Hematopoietic multipotent progenitor cell (in vitro differentiated cells): ENCODE measurements at places on chromosomes 1 and 21. TPM values are rescaled to one million over a fixed set of nuclear protein-coding genes. Genes with fewer than 3 reads are reported as not detected.

Gene DCAF6
- 28.3 TPM for total RNA-seq

Gene IL20
- not detected for total RNA-seq

DNA sequence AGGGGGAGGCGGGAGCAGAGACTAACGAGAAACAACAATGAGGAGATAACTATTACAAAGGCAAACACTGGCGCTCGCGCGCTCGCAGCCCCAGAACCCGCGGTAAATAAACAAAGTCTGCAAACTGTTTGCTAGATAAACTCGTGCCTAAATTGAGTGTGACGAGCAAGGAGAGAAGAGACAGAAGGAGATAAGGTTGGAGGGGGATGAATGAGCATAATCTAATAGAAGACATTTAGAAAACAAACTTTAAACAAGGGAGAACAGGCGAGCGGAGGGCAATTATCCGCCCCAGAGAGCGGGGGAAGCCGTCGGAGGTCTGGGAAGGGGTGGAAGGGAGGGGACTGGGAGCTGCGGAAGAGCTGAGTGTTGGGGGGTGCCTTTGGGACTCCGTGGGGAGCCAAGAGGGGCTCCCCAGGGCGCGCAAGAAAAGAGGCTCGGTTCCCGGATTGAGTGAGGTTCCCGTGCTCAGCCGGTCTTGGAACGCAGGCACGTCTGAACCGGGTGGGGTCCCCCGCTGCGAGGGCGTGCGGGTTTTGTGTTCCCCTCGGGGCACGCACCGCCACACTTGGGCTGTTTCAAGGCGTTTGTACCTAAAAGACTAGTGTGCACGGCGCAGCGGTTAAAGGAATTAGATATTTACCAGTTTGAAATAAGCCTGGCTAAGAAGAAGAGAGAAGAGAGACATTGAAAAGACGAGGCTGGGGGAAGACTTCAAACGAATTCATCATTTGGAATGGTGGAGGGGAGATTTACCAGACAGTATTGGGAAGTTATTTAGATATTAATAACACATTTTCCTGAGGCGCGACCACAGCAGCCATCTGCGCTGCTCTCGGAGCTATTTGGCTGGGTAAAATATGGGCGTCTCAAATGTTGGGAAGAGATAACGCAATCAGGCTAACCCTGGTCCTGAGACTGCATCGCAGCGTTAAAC, 10.6 kb downstream of the PAX7 start:
- no peak for DNase-seq

- DNase-seq = no peak
Observed at GRCh38 chr1:212458817-212459216, 26.1 kb downstream of the NENF start.

DNA sequence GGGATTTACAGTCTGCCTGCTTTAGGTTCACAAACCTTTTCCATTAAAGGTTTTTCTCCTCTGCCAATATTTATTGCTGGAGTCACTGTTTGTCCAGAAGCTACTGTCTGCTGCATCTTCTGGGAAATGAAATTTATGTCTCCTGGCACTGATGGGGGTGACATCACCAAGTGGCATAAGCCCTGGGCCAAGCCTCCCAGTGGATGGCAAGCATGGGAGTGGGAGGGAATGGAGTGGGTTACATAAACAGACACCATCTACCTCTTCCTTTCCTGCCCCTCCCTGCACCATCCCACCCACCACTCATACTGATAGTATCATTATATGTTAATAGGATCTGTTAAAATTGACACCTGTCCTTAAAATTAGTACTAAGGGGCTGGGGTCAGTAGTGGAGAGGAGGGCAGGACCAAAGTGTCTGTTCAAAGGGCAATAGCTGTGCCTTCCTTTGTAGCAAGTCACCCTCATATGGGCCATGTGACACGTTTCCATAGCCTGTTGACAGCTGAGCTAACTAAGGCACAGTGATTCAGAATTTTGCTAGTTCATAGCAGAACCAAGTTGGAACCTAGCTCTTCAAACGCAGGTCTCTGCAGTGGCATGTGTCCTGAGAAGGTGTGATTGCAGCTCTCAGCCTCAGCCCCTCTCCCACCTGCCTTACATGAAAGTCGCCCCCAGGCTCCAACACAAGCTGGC, 71.0 kb downstream of the MAB21L3 start:
- DNase-seq = no peak
